ENCODE measurements at places on chromosomes 2 and 18.

GRCh38 chr18:66999003-66999402 lies 395.1 kb upstream of the CDH19 start:
- no peak for DNase-seq

GRCh38 chr18:48794251-48794970 lies 156.4 kb downstream of the SMAD7 start:
- DNase-seq: no peak

- no peak for DNase-seq
These were observed 137.2 kb downstream of the LAMA1 start for GRCh38 chr18:6980363-6980762.

DNA sequence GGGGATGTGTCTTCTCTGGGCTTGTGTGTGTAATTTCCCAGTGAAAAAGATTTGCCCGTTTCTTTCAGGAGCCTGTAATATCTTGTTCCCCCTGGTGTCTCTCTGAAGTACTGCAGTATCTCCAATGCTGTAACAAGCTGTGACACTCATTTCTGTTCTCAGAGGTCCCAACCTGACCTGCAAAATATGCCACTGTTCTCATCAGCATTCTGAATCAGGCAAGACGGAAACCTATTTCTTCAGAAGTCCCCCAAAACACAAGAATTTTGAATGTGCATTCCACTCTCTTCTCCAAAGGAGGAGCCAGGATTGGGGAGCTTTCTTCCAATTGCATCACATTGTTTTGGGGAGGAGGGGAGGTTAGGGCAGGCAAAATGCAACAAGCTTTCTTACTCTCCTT lies 77.0 kb upstream of the CNGA3 start:
- peak; percentile 43 for DNase-seq

DNA sequence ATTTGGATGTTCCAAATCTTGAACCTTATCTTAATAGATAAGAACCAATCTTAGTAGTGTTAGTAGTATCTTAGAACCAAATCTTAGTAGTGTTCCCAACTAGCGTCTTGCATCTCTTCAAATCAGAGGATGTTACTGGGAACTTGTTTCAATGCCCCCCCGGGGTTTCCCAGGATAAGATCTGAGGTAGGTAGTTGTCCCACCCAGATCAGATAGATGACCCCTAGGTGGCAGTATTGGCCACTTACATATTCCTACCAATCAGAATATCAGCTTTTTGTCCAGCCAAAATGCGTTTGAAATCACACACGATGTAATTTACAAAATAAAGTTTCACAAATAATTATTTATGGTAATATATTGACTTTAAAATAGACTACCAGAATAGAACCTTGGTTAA lies 314.8 kb downstream of the MBD2 start:
- peak; percentile 5 for DNase-seq

DNA sequence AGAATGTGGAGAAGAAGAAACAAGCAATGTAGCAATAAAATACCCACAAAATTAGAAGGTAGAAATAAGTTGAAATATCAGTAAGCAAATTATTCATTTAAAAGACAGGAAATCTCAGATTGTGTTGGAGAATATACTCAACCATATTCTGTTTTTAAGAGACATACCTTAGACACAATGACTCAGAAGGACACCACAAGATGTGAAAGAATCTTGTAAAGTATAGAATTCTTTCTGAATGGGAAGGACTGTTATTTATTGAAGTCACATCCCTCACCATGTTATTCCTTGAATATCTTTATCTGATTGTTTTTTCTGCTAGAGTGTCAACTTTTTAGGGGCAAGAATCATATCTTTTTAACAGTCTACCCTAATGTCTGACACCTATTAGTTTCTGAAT lies 50.4 kb downstream of the CTAGE1 start:
- no peak for DNase-seq

DNA sequence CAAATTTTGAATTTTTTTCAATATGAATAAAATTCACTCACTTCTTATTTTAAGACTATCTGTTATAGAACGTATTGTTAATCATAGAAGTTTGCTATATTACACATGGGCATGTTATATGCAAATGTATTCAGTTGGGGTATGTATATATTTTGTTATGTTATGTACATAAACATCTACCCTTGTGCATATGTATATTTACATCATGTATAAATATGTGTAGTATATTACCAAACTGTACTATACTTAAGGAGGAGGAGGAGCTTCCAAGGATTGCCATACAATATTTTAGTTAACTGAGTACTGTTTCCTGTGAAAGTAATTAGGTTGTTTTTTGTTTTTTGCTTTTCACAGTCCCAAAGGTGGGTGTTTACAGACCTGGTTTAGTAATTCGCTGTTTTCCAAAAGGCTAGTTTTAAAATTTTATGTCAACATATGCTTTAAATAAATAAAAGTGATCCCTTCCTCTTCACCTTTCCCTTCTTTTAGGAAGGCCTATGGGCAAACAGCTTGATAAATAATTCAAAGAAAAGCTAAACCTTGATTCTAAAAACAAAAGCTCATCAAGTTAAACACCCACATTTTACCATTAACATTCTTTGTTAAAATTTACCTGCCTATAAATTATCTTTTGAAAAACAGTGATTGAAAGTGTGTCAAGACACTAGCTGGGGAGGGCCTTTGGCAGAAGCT lies 12.9 kb upstream of the POU3F3 start:
- no peak for DNase-seq

DNA sequence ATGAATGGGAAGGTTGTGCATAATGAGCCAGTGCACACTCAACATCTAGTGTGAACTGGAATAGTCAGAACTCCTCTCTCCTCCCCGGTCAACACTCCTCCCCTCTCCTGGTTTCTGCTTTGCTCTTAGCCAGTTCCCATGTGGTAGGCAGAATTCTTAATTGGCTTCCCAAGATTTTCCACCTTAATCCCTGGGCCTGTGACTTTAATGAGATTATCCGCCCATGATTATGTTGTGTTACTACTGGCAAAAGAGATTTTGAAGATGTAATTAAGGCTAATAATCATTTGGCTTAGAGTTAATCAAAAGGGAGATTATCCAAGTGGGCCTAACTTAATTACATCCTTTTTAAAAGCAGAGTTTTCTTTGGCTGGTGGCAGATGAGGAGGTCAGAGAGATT lies 34.2 kb upstream of the REV1 start:
- no peak for DNase-seq

DNA sequence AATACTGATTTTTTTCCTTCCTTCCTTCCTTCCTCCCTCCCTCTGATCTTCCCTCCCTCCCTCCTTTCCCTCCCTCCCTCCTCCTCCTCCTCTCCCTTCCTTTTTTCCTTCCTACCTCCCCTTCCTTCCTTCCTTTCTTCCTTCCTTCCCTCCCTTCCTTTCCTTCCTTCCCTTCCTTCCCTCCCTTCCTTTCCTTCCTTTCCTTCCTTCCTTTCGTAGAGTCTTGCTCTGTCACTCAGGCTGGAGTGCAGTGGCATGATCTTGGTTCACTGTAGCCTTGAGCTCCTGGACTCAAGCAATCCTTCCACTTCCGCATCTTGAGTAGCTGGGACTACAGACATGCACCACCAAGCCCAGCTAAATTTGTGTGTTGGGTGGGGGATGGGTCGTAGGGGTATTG lies 8.9 kb upstream of the TMEM131 start:
- DNase-seq: no peak

GRCh38 chr18:6313415-6313814 lies 101.3 kb downstream of the L3MBTL4 start:
- no peak for DNase-seq

- no peak for DNase-seq
These were observed 158.1 kb downstream of the GALR1 start for GRCh38 chr18:77407733-77408132.

DNA sequence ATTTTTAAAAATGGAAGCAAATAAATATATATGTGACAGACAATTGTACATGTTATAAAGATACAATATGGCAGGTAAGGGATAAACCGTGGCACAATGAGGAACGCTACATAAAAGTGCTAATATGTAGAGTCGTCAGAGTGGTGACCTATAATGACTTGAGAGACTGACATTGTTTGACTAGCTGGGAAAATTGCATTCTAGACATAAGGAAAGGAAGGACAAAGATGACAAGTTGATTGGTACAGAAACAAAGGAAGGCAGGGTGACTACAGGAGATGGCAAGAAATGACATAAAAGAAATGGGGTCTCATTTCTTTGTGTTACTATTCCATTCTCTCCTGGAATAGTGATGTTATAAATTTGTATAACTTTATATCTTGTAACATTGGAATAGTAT lies 420.4 kb downstream of the DSC3 start:
- no peak for DNase-seq

DNA sequence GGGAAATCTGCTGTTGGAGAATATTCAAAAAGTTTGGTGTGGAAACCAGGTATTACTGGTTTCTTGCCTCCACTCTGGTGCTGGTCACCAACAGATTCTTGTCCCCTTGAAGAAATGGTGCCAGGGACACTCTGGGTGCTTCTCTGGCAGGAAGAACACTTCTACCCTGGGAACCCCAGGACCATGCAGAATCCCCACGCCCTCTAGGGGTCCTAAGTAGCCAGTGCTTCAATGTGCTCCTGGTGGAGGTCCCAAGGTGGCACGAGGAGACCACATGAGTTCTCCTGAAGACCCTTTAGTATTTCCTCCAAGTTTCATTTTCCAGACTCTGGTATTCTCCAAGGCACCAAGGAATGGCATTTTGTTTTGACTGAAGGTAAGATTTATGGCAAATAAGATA lies 380.6 kb downstream of the TSN start:
- no peak for DNase-seq

DNA sequence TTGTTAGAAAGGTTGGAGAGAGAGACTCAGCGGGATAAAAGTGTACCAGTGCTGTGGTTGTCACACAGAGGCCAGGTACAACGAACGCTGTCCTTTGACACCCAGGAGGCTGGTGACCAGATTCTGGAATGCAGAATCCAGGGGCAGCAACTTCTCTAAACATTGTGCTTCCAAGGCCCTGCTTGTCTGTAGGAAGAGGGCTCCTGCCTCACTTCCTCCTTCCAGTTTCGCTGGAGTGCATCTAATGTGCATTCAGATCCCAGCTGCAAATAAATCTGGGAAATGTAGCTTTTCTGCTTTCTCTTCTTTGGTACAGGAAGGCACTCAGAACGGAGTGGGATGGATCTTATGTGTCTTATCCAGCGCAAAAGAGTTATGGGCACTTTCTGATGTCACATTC lies 171.8 kb upstream of the ATP5MC3 start:
- no peak for DNase-seq

DNA sequence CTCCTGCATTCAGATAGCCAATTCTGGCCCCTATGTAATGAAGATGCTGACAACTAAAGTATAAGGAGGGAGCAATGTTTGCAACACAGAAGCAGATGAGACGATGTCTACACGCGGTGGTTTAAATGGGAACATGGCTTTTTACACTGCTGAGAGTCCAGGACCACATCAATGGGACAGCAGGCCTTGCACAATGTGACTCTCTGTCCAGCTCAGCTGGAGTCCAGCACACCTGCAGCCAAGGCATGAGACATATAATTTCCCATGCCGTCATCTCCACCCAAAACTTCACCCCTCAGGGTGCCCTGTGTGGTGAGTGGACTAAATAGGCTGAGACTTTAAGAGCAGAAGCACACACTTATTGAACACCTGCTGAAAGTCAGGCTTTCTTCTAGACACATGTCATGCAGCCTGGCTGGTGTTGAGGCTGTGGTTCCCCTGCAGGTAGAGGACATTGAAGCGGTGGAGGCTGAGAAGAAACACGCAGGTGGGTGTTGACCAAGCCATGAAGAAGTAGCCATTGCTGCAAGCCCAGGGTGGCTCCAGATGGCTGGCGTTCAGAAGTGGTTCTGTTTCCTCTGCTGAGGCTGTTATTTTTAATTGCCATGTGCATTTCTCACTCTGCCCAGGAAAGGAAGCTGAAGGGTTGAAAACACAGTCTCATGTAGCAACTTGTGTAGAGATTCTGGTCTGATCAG lies 345.6 kb downstream of the MYCN start:
- DNase-seq: no peak

GRCh38 chr18:78406743-78407465 lies 572.7 kb upstream of the SALL3 start:
- DNase-seq: peak; percentile 87

- no peak for DNase-seq
These were observed 152.8 kb downstream of the SMAD2 start for GRCh38 chr18:47777626-47778025.

DNA sequence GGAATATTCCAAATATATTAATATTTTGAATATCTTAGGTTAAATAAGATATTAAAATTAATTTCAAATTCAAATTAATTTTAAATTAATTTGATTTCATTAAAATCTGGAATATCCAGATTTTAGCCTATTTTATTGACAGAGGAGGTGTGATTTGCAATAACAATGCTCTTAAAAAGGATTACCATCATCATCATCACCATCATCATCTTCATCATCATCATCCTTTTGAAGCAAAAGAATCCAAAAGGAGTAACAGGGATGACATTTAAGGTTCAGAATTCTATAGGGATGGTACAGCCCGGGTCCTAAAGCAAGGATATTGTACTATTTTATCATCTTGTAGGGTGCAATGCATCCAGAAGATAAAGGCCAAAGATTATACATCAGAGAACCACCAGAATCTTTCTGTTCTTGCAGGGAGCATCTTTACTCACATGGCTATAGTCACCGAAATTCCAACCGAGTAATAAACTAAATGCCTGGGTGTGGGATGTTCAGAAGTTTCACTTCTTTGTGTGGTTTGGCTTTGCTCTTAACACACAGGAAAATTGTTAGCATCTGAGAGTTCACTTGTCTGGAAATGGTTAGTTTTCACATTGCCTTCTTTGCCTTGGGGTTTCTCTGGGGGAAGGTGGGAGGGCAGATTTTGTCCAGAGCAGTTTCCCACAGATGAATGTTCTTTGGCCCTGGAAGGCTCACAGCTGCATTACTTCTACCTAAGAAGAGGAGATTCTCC lies 99.1 kb upstream of the ITGA6 start:
- no peak for DNase-seq

DNA sequence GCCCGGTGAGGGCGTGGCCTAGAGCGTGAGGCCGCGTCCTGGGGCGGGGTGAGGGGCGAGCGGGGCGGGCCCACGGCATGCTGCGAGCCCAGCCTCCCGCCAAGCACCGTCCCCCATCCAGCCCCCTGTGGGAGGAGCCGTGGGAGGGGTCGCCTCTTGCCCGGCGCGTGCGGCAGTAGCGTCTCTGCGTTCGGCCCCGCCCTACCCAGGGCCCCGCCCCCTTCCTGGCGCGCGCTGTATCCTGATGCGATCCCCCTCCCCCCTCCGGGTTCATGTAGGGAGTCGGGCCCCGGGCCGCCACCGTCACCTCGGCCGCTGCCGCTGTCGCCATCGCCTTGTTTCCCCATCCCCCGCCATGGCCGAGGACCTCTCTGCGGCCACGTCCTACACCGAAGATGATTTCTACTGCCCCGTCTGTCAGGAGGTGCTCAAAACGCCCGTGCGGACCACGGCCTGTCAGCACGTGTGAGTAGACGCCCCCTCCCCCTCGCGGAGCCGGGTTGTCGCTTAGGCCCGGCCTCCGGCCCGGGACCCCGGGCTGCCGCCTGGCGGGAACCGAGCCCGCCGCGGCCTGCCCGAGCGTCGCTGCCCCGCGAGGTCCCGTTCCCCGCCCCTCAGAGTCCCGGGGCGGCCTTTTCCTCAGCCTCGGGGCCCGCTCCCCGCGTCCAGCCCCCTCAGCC lies 888 bp downstream of the RNF138 start:
- DNase-seq: peak; percentile 99
